ENCODE measurements at places on chromosomes 5 and 9.

GRCh38 chr9:114804505-114804904 lies 1.3 kb downstream of the TNFSF15 start:
- DNase-seq, result peak; percentile 79

GRCh38 chr5:76982450-76982849 lies 29.6 kb downstream of the CRHBP start:
- no peak for DNase-seq

DNA sequence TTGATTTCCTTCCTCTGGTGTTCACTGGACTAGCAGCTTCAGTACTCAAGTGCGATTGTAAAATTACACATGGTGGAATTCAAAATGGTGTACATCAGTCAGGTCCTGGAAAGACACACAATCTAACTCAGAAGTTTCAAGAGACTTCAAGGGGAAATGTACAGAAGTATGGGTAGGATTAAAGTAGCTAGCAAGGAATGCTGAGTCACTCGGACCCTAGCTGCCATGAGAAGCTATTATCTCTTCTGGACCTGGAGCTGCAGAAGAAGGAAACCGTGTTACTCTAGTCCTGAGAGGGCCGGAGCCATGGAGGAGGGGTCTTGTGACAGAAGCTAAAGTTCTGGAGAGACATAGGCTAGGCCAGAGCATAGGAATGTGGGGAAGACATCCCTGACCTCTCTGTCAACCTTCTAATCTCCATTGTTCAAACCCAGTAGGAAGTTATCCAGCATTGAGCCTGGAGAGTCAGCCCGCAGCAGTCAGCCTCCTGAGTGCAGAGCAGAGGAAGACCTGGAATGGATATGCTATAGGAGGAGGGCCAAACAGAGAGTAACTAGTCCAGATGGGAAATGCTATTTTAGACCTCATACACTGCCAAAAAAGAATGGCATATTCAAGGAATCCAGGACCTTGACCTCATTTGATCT lies 84.3 kb downstream of the GHR start:
- no peak for DNase-seq

GRCh38 chr5:69502767-69503488 lies 10.3 kb downstream of the OCLN start:
- DNase-seq, result no peak

DNA sequence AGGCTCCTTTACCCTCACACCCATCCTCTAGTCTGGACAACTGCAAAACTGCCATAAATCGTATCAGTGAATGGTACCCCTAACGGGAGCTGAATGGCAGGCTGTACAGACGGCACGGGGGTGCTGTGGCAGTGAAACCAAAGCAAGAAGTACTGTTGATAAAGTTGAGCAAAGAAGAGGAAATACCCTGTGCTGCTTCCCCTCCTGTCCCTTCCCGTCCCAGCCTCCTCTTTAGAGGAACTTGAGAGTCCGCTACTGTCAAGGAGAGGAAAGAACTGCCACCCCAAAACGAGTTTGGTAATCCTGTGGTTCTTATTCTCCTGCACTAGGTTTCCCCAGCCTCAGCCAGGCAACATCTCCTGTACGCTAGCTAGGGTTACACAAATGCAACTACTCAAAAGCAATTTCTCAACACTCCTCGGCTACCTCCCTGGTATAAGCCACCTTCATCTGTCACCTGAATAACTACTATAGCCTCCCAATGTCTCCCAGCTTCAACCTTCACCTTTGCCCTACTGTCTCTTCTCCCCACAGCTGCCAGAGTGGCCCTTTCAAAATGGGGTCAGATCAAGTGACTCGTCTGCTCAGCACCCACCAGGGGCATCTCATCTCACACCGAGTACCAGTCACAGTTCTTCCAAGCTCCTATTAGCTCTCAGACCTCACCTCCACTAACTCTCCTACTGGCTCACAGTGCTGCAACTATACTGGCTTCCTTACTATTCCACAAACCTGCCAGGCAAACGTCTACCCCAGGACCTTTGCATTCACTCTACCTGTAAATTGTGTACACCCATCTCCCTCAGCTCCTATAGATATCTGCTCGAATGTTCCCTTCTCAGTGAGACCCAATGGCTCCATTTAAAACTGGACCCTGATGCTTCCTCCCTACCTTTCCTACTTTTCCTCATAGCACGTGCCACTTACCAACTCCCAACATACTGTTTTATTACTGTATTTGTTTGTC lies 4.1 kb downstream of the GLRX start:
- DNase-seq, result no peak

GRCh38 chr5:1349246-1349645 lies 4.3 kb upstream of the CLPTM1L start:
- DNase-seq, result no peak

DNA sequence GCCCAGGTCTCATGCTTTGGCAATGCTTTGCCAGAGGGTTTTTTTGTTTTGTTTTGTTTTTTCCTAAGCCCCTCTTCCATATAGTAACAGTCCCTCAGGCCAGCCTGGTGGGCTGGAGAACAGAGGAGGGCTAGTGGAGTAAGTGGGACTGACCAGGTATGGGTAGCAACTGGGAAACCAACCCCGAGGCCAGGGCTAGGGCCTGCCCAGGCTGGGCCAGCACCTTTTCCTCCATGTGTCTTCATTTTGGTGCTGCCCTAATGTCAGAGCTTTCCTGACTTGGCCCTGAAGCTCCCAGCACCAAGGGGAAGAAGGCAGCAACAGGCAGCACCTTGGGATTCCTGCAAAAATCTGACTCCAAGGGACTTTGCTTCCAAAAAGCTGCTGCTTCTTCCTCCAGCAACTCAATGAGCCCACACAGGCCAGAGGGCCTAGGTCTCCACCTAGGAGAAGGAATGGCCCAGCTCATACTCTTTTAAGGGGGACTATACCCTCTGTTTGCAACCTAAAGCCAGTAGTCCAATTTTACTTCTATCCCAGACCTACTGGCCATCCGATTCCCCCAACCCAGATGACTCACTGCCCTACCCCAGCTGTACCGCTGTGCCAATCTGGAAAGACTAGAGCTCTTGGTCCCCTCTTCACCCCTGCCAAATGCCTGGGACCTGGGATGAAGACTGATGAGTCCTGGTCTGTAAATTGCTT lies 105.1 kb downstream of the PSD2 start:
- DNase-seq, result no peak

DNA sequence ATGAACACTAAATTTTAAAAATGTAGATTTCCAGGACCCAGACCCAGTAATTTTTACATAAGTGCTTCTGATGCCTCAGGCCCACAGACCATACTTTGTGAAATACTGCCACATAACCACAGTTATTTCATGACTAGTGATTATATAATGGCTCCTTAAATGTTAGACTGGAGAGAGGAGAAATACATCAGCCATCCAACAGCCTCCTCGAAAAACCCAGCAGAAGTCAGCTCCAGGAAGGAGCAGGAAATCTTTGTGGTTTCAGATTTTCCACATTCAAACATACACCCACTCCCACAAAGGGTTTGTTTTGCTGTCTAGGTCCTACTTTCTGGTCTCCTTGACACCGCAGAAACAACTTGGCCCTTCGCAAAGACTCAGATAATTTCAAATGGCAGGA lies 455.2 kb downstream of the DTWD2 start:
- no peak for DNase-seq

DNA sequence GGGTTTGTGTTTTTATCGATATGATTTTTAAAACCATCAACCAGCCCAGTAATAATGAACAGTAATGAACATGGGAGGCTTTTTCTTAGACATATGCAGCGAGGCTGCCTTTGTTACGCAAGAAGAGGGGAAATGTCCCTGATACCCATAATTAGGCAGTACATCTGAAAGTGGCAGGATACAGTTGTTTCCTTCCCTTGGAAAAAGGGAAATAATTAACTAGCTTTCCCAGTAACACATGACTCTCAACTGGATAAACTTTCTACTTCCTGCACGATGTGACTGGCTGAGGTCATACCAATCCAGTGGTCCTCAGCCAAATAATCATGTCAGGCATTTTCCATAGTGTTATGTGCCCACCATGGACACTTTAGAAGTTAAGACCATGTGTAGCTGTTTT lies 431.6 kb upstream of the C9orf72 start:
- DNase-seq, result no peak

DNA sequence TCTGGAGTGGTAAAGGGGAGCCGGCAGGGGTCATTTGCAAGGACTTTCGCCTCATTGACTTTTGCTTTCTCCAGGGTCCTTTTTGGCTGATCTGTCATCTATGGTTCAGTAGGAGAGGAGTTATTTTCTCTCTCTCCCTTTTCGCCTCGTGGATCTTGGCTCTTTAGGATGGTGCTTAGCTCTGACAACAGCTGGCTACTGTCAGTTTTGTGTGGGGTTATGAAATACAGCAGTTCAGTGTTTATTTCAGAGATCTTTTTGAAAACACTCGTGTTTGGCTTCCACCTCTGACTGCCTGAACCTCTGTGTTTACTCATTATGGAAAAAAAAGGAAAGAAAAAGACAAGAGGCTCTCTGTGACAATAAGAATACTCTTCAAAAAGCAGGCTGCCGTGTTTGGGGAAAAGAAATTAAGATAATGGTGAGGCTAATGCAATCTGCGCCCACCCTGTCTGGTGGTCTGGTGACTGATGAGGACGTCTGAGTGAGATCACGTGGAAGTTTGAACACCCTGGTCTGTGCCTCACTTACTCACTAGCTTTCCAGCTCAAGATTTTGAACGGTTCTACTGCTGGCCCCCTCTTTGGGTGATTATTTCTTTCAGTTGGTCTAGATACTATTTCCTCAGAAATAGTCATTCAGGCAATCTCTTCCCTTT lies 567.7 kb downstream of the CAAP1 start:
- DNase-seq, result no peak

DNA sequence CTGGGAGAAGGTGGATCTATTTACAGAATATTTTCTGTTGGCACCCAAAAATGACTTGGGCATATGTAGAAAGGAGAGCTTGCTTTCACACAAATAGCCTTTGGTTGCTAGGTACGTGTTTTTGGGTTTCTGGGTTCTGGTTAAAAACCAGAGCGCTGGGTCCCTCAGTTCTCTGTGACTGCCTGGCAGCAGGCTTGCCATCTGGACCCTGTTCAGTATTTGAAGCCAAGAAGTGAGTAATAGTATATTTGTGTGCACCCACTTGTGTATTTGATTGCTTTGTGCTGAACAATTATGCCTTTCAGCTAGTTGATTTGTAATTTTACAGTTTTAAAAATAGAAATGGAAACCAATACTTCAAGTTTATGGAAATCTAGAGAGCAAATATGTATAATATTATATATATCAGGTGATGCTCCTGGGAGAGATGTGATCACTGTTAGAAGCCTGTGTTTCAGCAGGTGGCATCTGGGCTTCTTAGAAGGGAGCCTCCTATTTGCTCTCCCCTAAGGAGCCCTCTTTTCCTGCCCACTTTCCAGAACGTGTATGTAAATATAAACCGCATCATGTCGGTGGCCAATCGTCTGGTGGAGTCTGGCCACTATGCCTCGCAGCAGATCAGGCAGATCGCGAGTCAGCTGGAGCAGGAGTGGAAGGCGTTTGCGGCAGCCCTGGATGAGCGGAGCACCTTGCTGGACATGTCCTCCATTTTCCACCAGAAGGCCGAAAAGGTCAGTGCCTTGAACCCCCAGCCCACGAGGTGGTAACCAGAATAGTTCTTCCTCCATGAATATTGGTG lies 153.6 kb downstream of the TRIO start:
- no peak for DNase-seq

GRCh38 chr5:652023-652515 lies 39.9 kb downstream of the CEP72 start:
- no peak for DNase-seq

- no peak for DNase-seq
These were observed 35.5 kb upstream of the KCNMB1 start for GRCh38 chr5:170424629-170425028.

DNA sequence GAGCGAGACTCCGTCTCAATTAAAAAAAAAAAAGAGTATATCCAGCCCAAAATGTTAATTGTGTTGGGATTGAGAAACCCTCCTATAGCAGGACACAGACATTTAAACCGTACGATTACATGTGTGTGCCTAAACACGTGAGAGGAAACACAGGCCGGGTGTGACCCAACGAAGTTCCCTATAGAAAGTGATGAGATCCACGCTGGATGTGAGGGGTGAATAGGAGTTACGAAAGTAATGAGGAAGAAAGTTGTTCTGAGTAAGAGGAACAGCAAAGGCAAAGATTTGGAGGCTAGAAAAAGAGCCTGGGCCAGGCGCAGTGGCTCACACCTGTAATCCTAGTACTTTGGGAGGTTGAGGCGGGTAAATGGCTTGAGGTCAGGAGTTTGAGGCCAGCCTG lies 13.6 kb downstream of the NAIF1 start:
- no peak for DNase-seq

GRCh38 chr5:144131261-144131660 lies 39.2 kb downstream of the YIPF5 start:
- no peak for DNase-seq

GRCh38 chr9:4980086-4980727 lies 4.9 kb upstream of the JAK2 start:
- DNase-seq, result no peak

All from transverse colon (tissue), 4 donors.